Bone marrow (tissue), 2 donors: ENCODE measurements at places on chromosomes 6 and 20.

- no peak for DNase-seq
These were observed 164.2 kb downstream of the ADAT2 start for GRCh38 chr6:143286251-143286795.

DNA sequence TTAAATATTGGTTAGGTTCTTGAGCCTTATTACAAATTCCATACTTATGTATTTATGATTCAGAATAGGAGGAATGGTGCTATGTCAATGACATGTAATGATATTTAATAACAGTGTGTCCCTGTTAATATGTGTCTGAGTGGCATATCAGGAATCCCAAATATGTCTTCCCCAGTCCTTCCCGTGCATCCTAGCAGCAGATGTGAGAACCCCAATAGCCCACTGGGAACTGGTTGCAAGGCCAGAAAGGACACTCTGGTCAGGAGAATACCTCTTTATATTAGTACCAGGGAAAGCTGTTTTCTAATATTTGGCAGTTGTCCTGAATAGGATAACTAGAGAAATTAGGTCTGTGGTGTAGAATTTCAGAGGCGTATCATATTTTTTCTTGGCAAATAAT lies 159.1 kb upstream of the PDE7B start:
- no peak for DNase-seq

GRCh38 chr20:51193066-51193772 lies 170.3 kb upstream of the KCNG1 start:
- DNase-seq = no peak

DNA sequence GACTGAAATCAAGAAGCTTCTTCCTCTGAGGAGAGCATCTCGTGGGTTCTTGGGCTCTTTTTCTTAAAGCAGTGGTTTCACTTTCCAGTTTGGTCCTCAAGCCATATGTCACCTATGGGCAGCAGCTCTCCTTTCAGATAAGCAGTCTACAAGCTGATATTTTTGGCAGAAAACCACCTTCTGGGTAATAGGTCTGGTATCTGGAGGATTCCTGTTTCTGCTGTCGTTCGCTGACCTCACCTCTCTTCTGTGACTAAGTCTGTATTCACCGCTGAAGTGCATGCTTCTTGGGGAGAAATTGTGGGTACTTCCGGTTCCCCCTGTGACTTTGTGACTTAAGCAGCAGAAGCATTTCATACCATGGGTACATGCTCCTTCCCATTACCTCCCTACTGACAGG lies 193.6 kb downstream of the EDN1 start:
- DNase-seq = no peak

GRCh38 chr6:89209457-89209856 lies 7.7 kb downstream of the GABRR1 start:
- no peak for DNase-seq

DNA sequence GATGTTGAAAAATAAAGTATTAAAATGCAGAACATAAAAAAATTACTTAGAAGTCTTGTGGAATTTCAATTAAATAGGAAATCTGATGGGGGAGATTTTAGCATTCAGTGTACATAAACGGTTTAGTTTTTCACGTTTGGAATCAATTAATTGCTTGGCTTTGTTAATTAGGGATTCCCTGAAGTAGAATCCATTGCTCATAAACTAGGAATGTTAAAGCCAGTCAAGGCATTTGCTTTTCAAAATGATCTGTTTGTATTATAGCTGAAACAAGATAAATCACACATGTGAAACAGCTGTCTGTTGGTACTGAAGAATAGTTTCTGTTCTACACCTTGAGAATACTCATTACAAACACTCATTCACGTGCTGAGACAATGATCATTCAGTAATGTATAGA lies 297.9 kb downstream of the TBC1D7 start:
- DNase-seq = no peak

DNA sequence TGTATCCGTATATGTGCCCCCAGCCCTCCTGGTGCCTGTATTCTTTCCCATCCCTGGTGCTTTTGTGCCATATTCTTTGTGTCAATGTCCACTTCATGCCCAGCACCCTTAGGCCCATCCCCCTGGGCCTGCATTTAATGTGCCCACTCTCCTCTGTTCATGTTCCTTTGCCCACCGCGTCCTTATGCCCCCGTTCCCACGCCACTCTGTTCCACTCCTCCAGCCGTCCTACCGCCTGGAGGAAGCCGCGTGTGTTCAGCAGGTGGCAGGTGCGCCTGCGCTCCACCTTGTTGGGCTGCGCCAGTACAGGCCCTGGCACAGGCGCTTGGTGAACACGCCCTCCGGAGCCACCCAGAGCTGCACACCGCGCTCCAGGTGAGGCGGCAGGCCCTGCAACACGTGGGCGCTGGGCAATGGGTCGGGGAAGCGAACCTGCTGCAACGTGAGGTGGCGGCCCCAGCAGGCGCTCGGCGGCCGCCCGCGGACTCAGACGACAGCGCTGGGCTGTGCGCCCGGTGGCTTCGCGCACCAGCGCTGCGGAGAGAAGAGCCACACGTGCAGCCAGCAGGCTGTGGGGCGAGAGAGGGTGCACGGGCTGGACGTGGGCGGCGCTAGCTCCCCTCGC lies 4.0 kb upstream of the FOXS1 start:
- DNase-seq = no peak
